ENCODE measurements at places on chromosomes 6 and 20. TPM values are rescaled to one million over a fixed set of nuclear protein-coding genes. Genes with fewer than 3 reads are reported as not detected.

BPIFB1 gene
- total RNA-seq: 0.17 TPM

LRRN4 gene
- not detected for total RNA-seq

CDKN1A gene
- 247 TPM for total RNA-seq

PLN gene
- not detected for total RNA-seq

PACSIN1 gene
- 0.05 TPM for total RNA-seq

ENPP1 gene
- 1.3 TPM for total RNA-seq

FITM2 gene
- 9.6 TPM for total RNA-seq

EBF4 gene
- 3.9 TPM for total RNA-seq

CTAGE9 gene
- total RNA-seq: not detected

DCDC2 gene
- total RNA-seq: 2.7 TPM

ZMYND8 gene
- 13.6 TPM for total RNA-seq

DEFB125 gene
- total RNA-seq: not detected

PSORS1C1 gene
- 4.2 TPM for total RNA-seq
